Right renal pelvis (tissue), 4 donors: ENCODE measurements at places on chromosomes 4 and X. TPM values are rescaled to one million over a fixed set of nuclear protein-coding genes. Genes with fewer than 3 reads are reported as not detected.

DNA sequence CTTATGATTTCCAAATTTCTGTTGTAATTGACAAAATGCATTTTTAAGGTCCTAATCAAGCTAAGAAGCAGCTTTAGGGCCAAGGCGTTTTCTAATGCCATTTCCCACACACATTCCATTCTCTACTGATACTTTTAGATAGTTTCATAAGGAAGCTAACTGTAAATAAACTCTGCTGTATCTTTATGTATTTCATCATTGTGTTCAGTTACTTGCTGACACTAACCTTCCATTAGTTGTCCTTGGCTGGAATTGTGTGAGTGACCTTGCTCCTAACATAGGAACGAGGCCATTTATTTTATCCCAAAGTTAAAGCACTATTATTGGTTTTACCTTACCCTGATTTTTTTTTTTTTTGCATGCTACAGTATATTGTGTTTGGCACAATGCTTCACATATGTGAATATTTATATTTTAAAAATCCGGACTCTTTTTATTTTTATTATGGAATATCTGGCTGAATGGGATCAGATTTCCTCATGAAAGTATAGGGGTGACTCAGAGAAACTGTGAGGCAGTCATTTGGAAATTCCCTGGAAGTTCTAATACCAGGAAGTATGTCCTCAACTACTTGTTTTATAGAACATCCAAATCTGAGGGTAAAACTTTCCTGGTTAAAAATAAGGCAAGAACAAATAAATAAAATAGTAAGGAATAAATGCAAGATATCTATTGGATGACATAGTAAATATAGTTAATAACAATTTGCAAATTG, 62.7 kb upstream of the SORBS2 start:
- no peak for DNase-seq

HMGB2 gene
- 324 TPM for polyA plus RNA-seq

DNA sequence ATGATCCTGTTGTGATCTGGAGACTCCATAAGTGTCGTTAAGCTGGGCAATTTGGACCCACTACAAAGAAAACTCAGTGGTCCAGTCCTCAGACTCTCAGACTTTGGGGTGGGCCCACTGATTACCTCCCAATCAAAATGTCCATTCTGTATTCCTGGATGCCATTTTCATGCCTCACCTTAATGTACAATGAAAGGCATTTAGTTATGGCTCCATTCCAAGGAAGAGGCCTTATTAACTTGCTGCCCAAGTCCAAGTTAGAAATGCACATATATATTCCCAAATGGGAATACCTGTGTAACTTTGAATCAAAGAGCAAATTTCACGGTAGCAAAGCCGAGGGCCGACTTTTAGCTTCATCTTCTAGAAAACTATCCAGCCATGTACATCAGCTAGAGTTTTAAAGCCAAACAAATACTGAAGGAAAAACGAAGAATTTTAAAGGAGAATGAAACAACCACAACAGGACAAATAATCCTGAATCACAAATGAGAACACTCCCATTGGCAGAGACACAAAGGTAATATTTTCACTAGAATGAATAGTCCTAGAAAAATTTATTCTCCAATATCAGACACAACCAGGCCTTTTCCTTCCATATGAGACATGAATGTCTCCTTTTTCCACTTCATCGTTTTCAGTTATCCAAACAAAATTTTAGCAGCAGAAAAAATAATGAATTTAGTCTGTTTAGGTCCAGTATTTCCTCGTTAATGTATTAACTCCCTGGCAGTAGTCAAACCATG, 63.7 kb upstream of the HHIP start:
- DNase-seq: no peak

DNA sequence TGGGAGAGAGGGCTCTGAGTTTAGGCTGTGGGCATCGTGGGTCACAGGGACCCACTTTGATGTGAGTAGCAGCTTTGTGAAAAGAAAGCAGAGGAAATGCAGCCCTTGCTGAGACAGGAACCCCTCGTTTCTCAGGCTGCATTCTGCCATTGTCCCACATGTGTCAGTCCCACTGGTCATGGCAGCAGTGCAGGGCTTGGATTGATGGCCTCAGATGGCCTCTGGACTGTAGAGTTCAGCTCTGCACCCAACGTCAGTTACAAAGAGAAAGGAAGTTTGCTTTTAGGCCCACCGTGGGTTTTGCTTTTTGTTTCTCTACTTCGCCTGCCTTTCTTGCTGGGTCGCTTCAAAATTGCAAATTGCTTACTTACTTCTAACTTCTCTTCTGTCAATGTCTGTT, 248.3 kb upstream of the KLF3 start:
- DNase-seq: no peak

GRCh38 chr4:7673121-7673520, 238.4 kb upstream of the PSAPL1 start:
- no peak for DNase-seq

GRCh38 chr4:72457158-72457557, 111.9 kb downstream of the ADAMTS3 start:
- no peak for DNase-seq

DNA sequence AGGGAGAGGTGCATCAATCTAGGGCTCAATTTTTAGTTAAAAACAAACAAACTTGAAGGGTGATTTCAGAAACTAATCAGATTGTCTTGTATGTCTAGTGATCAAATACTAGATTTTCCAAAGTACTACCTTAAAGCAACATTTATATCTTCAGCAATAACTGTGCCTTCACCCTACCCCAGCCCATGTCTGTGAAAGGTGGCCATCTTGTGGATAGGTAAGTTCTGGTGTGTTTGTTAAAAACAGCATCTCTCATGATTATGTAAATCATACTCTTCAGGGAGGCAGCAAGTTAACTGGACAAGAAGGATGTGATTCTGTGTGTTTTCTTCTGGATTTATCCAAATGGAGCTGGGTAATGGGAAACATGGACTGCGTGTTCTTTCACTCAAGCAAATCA, 81.4 kb upstream of the ACSL1 start:
- DNase-seq: no peak

DNA sequence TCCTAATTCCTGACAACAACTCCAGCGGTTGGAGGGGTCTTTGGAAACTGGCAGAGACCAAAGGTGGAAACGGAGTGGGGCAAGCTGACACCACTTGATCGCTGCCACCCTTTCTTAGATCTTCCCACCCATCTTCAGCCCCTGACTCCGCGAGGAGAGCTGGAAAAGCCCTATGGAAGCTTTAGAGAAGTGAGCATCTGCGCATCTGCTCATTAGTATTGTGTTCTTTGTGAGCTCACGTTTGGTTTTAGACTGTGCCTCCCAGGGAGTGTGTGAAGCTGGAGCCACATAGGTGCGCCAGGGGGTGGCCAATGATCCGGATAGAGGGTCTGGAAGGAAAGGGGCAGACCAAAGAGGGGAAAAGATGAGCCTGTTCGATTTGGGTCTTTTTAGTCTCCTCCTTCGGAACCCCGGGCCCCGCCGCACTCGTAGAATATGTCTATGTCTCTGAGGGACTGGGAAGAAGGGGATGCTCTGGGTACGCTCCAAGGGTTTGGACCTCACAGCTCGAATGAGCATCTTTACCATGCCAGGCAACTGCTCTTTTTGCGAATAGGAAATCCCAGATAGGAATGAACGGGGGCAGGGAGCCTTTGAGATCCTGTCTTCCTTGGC, 578 bp upstream of the DKK2 start:
- no peak for DNase-seq

ETDB gene
- not detected for polyA plus RNA-seq

LETM1 gene
- 18.1 TPM for polyA plus RNA-seq

RENBP gene
- polyA plus RNA-seq: 16.6 TPM

MAGIX gene
- polyA plus RNA-seq: 4.3 TPM

FSTL5 gene
- polyA plus RNA-seq: 3.8 TPM
